ENCODE measurements at places on chromosomes 5 and 9. TPM values are rescaled to one million over a fixed set of nuclear protein-coding genes. Genes with fewer than 3 reads are reported as not detected.

RLN2 gene
- not detected for total RNA-seq

C1QTNF3 gene
- total RNA-seq, result 4.6 TPM

STKLD1 gene
- 2.0 TPM for total RNA-seq

MARVELD2 gene
- total RNA-seq, result 4.9 TPM

DNA sequence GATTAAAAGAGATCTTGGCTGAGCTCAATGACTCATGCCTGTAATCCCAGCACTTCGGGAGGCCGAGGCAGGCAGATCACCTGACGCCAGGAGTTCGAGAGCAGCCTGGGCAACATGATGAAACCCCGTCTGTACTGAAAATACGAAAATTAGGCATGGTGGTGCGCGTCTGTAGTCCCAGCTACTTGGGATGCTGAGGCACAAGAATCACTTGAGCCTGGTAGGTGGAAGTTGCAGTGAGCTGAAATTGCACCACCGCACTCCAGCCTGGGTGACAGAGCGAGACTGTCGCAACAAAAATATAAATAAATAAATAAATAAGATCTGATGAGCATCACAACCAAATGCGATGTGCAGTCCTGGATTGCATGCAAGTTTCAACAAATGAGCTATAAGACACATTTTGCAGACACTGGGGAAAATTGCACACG lies 8.7 kb upstream of the ENG start:
- H3K36me3 ChIP-seq, result peaks cover 3% of the 10 kb centered on the region
- no peak for DNase-seq

GRCh38 chr9:124652615-124653393 lies 118.3 kb downstream of the NR6A1 start:
- H3K36me3 ChIP-seq, result no peaks in the 10 kb centered on the region
- H3K27me3 ChIP-seq, result no peaks in the 10 kb centered on the region
- peaks cover 23% of the 10 kb centered on the region for H3K4me1 ChIP-seq
- no peak overlapping the region for H3K4me3 ChIP-seq
- peak; percentile 67 for DNase-seq

GRCh38 chr5:160054047-160054446 lies 45.1 kb downstream of the TTC1 start:
- no peak for DNase-seq
- H3K36me3 ChIP-seq, result peaks cover 27% of the 10 kb centered on the region
- H3K27me3 ChIP-seq, result no peaks in the 10 kb centered on the region
- no peak overlapping the region for H3K4me3 ChIP-seq
- no peaks in the 10 kb centered on the region for H3K4me1 ChIP-seq

TAF11L2 gene
- not detected for total RNA-seq

GRCh38 chr5:59322058-59322457 lies 571.5 kb downstream of the PDE4D start:
- peak overlapping the region; percentile 1 for H3K27ac ChIP-seq
- H3K27me3 ChIP-seq, result no peaks in the 10 kb centered on the region
- H3K4me3 ChIP-seq, result no peak overlapping the region
- H3K4me1 ChIP-seq, result peaks cover 47% of the 10 kb centered on the region
- no peak for DNase-seq

- H3K4me3 ChIP-seq, result no peak overlapping the region
- DNase-seq, result no peak
- no peaks in the 10 kb centered on the region for H3K27me3 ChIP-seq
Observed at GRCh38 chr9:618478-618877, 223.0 kb upstream of the DMRT1 start.

GRCh38 chr9:130328349-130328801 lies 62.8 kb downstream of the HMCN2 start:
- no peaks in the 10 kb centered on the region for H3K36me3 ChIP-seq
- H3K27ac ChIP-seq, result no peak overlapping the region
- DNase-seq, result no peak
- H3K4me3 ChIP-seq, result no peak overlapping the region
- no peaks in the 10 kb centered on the region for H3K4me1 ChIP-seq
- H3K27me3 ChIP-seq, result no peaks in the 10 kb centered on the region

FCN2 gene
- not detected for total RNA-seq

CARTPT gene
- total RNA-seq, result not detected

CDH9 gene
- not detected for total RNA-seq

THOC3 gene
- total RNA-seq, result 69.3 TPM

HAVCR1 gene
- total RNA-seq, result not detected

- no peak overlapping the region for H3K27ac ChIP-seq
- no peaks in the 10 kb centered on the region for H3K36me3 ChIP-seq
- no peak overlapping the region for H3K4me3 ChIP-seq
- H3K27me3 ChIP-seq, result no peaks in the 10 kb centered on the region
- peaks cover 8% of the 10 kb centered on the region for H3K4me1 ChIP-seq
Observed at GRCh38 chr9:118533101-118533500, 828.9 kb downstream of the TLR4 start.

DNA sequence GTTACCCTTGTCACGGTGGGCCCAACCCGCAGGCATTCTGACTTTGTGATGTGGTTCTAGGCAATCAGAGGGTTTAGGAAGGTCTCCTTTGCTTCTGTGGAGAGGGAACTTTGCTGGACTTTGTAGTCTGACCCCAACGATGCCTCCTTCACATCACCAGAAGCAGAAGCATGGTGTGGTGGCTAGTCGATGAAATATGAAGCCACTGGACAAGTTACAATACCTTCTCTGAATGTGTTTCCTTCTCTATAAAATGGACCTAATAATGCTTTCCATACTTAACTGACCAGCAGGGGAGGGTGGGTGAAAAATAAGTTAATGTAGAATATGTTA lies 607 bp downstream of the SPEF2 start:
- peak overlapping the region; percentile 82 for H3K4me3 ChIP-seq
- no peaks in the 10 kb centered on the region for H3K4me1 ChIP-seq
- no peak overlapping the region for H3K27ac ChIP-seq
- H3K27me3 ChIP-seq, result peaks cover 24% of the 10 kb centered on the region
- no peak for DNase-seq

- peaks cover 8% of the 10 kb centered on the region for H3K4me1 ChIP-seq
- H3K27ac ChIP-seq, result peak overlapping the region; percentile 35
- no peak overlapping the region for H3K4me3 ChIP-seq
- no peaks in the 10 kb centered on the region for H3K27me3 ChIP-seq
- DNase-seq, result peak; percentile 28
Observed at GRCh38 chr5:174608631-174609097, 115.7 kb upstream of the MSX2 start.

DNA sequence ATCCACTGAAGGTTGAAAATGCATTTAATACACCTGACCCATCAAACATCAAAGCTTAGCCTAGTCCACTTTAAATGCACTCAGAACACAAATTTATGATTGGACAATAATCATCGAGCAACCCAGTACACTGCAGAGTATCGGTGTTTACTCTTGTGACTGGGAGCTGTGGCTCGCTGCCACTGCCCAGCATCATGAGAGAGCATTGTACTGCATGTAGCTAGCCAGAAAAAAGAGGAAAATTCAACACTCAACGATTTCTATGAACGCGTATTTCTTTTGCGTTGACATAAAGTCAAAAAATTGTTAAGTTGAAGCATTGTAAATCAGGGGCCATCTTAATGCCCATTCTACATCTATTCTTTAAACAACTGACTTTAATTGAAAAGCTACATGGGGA lies 95.1 kb upstream of the CD180 start:
- no peaks in the 10 kb centered on the region for H3K27me3 ChIP-seq
- peaks cover 9% of the 10 kb centered on the region for H3K4me1 ChIP-seq
- H3K4me3 ChIP-seq, result no peak overlapping the region
- DNase-seq, result no peak
- no peak overlapping the region for H3K27ac ChIP-seq

GRCh38 chr5:31743678-31744077 lies 104.7 kb downstream of the PDZD2 start:
- no peaks in the 10 kb centered on the region for H3K36me3 ChIP-seq
- no peak overlapping the region for H3K27ac ChIP-seq
- H3K4me1 ChIP-seq, result no peaks in the 10 kb centered on the region
- no peak overlapping the region for H3K4me3 ChIP-seq
- no peaks in the 10 kb centered on the region for H3K27me3 ChIP-seq

GRCh38 chr5:117376748-117377147 lies 802.1 kb upstream of the SEMA6A start:
- no peak for DNase-seq
- no peaks in the 10 kb centered on the region for H3K4me1 ChIP-seq
- no peaks in the 10 kb centered on the region for H3K27me3 ChIP-seq
- H3K4me3 ChIP-seq, result no peak overlapping the region
- H3K36me3 ChIP-seq, result no peaks in the 10 kb centered on the region

PCDHGA5 gene
- total RNA-seq, result 1.2 TPM

GRCh38 chr5:125654392-125654791 lies 768.8 kb upstream of the GRAMD2B start:
- no peaks in the 10 kb centered on the region for H3K27me3 ChIP-seq
- no peak overlapping the region for H3K27ac ChIP-seq
- no peak for DNase-seq
- no peaks in the 10 kb centered on the region for H3K36me3 ChIP-seq
- H3K4me1 ChIP-seq, result no peaks in the 10 kb centered on the region

MTRR gene
- 34.3 TPM for total RNA-seq

FUT7 gene
- not detected for total RNA-seq

- no peaks in the 10 kb centered on the region for H3K36me3 ChIP-seq
- no peak overlapping the region for H3K27ac ChIP-seq
- DNase-seq, result no peak
Observed at GRCh38 chr5:112930082-112930344, 8.0 kb upstream of the REEP5 start.

DNA sequence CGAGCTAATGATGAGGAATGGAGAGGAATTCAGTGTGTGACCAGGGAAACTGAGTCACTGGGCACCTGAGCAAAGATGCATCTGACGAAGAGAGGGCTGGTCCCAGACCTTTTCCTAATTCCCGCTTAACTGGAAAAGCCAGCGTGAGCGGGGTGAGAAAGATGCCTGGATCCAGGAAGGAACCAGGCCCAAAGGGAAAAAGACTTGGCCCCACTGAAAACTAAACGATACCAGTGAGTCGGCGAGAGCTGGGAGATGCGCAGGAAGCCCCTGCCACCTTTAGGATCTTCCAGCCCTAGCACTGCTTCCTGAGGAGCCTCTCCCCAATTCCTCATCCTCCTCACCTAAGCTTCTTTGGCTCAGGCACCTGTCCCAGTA lies 499 bp upstream of the FCHSD1 start:
- peak overlapping the region; percentile 47 for H3K4me3 ChIP-seq
- H3K27ac ChIP-seq, result no peak overlapping the region
- H3K36me3 ChIP-seq, result no peaks in the 10 kb centered on the region
- H3K4me1 ChIP-seq, result no peaks in the 10 kb centered on the region

- H3K4me1 ChIP-seq, result peaks cover 34% of the 10 kb centered on the region
- no peak overlapping the region for H3K4me3 ChIP-seq
- H3K36me3 ChIP-seq, result no peaks in the 10 kb centered on the region
- no peak overlapping the region for H3K27ac ChIP-seq
Observed at GRCh38 chr5:14246350-14247053, 103.4 kb downstream of the TRIO start.

GRCh38 chr5:142627383-142628217 lies 58.3 kb downstream of the FGF1 start:
- H3K4me3 ChIP-seq, result no peak overlapping the region
- no peak for DNase-seq
- peaks cover 3% of the 10 kb centered on the region for H3K4me1 ChIP-seq
- no peaks in the 10 kb centered on the region for H3K27me3 ChIP-seq

DNA sequence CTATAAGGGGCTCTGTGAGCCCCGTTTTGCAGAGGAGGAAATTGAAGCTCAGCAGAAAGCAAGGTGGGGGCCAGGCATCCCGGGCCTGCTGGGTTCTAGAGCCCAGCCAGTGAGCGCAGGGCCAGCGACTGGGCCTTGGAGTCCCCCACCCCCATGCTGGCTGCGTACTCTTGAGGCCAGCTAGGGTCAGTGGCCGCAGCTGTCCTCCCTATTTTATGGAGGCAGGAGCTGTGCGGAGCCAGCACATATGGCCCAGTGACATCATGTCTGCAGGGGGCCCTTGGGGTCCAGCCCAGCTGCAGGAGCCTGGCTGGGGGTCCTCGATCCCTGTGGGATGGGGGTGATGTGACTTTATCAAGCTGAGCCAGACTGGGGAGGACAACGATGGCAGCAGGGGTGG lies 71.3 kb downstream of the HMCN2 start:
- no peaks in the 10 kb centered on the region for H3K27me3 ChIP-seq
- H3K27ac ChIP-seq, result no peak overlapping the region
- no peak overlapping the region for H3K4me3 ChIP-seq
- no peak for DNase-seq

DNA sequence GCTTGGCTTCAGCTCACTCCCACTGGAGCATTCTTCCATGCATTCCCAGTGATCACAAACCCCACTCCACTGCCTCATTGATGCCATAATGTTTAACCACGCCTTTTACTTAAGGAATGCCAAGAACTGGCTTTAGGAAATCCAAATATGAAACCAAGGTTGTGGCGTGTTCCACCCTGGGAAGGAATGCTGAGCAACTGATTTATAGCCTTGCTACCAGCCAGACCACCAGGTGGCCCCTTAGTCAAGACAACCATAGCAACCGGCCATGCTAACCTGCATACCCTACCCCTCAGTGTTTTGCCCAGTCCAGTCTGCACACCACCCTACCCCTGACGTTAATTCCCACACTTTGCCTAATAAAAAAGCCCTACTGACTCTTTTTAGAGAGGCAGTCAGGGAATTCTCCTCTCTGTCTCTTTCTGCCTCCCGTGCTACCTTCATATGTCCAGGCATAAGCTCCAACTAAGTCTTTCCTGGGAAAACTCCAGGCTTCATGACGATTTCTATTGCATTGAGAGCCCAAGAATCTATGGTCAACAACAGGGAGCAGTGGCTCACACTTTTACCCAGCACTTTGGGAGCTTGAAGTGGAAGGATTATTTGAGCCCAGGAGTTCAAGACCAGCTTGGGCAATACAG lies 27.0 kb upstream of the PRRC2B start:
- peak overlapping the region; percentile 56 for H3K27ac ChIP-seq
- no peak overlapping the region for H3K4me3 ChIP-seq
- H3K27me3 ChIP-seq, result no peaks in the 10 kb centered on the region
- peak; percentile 81 for DNase-seq
- H3K4me1 ChIP-seq, result no peaks in the 10 kb centered on the region

GRCh38 chr5:125401724-125402622 lies 655.5 kb upstream of the ZNF608 start:
- no peak overlapping the region for H3K4me3 ChIP-seq
- no peak overlapping the region for H3K27ac ChIP-seq
- peaks cover 26% of the 10 kb centered on the region for H3K4me1 ChIP-seq
- H3K36me3 ChIP-seq, result no peaks in the 10 kb centered on the region
- no peaks in the 10 kb centered on the region for H3K27me3 ChIP-seq
- DNase-seq, result no peak

MED27 gene
- total RNA-seq, result 30.2 TPM

All from cardiac muscle cell (in vitro differentiated cells and primary cell).